Hippocampal formation (tissue), 2 donors: ENCODE measurements at places on chromosomes 5 and 9.
A peak's percentile ranks its signal among the peaks of the same experiment; 100 is the strongest.

GRCh38 chr9:22052376-22052945 is 43.4 kb upstream of the CDKN2B start:
- no peak for DNase-seq

DNA sequence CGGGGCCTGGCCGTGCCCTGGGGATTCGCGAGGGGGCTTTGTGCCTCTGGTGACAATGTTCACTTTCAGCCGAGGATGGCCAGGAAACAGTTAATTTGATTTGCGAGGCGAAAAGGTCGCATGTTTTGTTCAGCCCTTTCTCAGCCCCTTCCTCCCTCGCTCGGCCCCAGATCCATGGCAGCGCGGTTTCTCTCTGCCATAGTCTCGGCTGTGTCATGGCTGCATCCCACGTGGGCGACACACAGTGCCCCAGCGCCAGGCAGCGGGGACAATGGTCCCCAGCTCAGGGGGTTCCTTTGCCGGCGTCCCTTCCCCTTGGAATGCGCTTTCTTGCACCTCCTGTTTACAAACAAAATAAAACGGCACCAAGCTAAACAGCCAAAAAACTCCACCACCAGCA is 370.3 kb upstream of the IRX2 start:
- DNase-seq: no peak

GRCh38 chr9:129624168-129624759 is 1.7 kb upstream of the NTMT1 start:
- peak; percentile 21 for DNase-seq

DNA sequence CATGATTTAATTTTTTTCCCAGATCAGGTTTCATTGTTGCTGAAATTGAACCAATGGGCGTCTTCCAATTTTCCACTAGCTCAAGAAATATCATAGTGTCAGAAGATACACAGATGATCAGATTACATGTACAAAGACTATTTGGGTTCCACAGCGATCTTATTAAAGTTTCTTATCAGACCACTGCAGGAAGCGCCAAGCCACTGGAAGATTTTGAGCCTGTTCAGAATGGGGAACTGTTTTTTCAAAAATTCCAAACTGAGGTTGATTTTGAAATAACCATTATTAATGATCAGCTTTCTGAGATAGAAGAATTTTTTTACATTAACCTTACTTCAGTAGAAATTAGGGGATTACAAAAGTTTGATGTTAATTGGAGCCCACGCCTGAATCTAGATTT is 251.6 kb downstream of the ADGRV1 start:
- no peak for DNase-seq
